ENCODE measurements at places on chromosomes 6 and 20.

GRCh38 chr6:2877960-2878359, 25.1 kb downstream of the SERPINB9 start:
- DNase-seq, result no peak

- DNase-seq, result no peak
Observed at GRCh38 chr6:136486357-136486756, 63.9 kb downstream of the MAP7 start.

- no peak for DNase-seq
Observed at GRCh38 chr6:89799756-89800155, 19.8 kb downstream of the MDN1 start.

GRCh38 chr6:87902383-87902782, 145.3 kb upstream of the SPACA1 start:
- DNase-seq, result no peak

DNA sequence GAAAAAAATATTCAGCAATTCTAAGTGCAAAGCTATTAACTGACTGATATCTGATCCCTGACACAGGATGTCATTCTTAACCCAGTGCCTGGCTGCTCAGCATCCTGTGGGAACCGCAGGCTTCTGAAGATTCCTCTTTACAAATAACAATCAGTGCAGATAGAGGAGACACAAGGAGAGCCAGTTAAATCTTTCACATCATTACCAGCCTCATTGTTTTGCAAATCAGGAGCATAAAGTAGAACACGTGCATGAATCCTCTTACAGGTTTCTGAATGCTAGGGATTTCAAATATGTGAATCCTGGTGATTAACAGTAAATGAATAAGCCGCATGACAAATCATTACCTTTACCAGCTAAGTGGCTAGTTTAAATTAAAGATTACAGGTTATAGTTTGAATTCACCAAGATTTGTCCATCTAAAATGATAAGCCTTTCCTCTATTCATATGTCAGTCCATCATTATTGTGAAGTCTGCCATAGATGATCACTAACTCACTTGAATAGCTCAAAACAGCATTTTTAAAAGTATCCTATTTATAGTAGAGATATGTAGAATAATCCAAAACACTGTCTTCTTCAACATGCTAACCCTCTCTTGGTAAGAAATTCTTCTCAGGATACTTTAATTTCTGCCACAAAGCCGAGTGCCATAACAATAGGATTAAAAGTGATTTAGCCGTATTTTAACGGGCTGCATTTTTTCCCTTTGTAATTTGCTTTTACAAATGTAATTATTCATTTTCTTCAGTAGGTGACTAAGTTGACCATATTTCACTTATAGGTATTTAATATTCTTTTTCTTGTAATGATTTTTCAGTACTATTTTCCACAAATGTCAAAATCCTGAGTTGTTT, 367.3 kb upstream of the EPHA7 start:
- peak; percentile 25 for DNase-seq

DNA sequence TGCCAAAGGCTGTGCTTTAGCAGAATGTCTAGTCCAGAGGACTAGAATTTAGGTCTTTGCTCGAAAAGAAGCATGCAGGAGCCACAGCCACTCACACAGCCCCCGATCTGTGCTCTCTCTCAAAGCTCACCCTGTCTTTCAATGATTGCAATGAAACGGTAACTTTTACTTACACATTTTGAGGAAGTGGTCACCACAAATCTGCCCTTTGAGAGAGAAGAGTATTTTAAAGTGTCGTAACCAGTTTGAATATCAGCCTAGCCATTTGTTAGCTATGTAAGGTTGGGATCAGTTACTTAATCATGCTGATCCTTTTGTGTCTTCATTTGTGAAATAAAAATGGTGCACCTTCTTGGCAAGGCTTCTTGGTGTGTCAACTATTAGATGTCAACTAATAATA, 209.0 kb downstream of the TFAP2A start:
- no peak for DNase-seq

GRCh38 chr6:143691900-143692636, 14.3 kb downstream of the PHACTR2 start:
- DNase-seq, result no peak

DNA sequence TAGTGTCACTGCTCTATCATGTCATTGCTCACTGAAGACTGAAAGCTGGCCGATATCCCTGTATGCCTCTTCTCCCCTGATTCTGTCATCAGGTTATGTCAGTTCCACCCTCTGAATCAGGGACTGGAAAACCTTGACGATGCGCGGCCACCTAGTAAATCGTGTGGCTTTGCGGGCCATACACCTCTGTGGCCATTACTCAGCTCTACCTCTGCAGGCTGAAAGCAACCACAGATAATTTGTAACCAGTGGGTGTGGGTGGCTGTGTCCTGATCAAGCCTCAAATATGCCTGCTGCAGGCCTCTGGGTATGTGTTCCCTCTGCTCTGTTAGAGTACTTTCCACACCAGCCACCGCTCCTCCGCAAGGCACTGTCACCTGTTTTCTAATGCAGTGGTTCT, 105.2 kb downstream of the GMPR start:
- no peak for DNase-seq

GRCh38 chr6:139308286-139308916, 16.6 kb upstream of the TXLNB start:
- DNase-seq, result no peak

- DNase-seq, result no peak
Observed at GRCh38 chr6:132166526-132167051, 215.4 kb upstream of the CCN2 start.

- DNase-seq, result no peak
Observed at GRCh38 chr20:4084721-4085120, 69.4 kb upstream of the RNF24 start.

DNA sequence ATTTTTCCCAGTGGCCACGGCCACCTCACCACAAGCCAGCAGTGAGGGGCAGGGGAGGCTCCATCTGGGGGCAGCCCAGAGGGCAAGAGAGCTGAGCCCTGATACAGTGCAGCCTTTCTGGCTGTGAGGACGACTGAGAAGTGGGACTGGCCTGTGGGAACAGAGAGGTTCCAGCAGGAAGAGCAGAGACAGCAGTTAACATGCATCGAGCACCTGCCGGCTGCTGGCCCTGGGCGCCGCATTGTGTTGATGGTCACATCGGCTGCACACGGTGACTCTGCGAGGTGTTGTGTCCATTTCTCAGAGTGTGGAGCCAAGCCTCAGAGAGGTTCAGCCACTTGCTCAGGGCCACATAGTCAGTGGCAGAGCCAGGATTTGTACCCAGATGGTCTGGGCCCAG, 9.8 kb downstream of the FOXS1 start:
- DNase-seq, result no peak

- DNase-seq, result no peak
Observed at GRCh38 chr6:15989397-15989796, 139.5 kb upstream of the MYLIP start.

GRCh38 chr6:3957321-3957720, 108.1 kb downstream of the FAM50B start:
- DNase-seq, result no peak

DNA sequence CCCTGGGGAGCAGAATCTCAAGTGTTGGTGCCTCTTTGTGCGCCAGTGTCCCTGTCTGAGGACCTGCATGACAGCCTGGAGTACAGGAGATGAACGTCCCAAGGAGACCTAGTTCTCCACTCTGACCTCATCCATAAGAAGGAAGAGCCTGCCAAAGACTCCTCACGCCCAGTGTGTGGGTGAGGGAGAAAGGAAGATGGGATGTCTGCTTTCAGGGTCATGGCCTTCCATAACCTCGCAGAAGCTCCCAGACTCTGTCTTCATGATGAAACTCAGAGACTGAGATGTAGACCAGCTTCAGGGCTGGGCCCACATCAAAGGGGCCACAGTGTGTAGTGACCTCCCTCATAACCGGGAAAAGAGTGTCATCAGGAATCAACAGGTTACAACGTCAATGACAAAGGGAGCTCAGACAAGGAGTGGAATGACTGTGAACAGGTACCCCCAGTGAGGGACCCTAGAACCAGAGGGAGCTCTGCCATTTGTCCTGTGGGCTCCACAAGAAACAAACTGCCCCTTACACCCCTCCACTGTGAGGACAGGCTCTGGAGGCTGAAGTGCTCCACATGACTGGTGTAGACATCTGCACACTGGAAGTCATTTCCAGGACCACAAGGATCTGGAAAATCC, 8.1 kb downstream of the HLA-DQB1 start:
- no peak for DNase-seq

DNA sequence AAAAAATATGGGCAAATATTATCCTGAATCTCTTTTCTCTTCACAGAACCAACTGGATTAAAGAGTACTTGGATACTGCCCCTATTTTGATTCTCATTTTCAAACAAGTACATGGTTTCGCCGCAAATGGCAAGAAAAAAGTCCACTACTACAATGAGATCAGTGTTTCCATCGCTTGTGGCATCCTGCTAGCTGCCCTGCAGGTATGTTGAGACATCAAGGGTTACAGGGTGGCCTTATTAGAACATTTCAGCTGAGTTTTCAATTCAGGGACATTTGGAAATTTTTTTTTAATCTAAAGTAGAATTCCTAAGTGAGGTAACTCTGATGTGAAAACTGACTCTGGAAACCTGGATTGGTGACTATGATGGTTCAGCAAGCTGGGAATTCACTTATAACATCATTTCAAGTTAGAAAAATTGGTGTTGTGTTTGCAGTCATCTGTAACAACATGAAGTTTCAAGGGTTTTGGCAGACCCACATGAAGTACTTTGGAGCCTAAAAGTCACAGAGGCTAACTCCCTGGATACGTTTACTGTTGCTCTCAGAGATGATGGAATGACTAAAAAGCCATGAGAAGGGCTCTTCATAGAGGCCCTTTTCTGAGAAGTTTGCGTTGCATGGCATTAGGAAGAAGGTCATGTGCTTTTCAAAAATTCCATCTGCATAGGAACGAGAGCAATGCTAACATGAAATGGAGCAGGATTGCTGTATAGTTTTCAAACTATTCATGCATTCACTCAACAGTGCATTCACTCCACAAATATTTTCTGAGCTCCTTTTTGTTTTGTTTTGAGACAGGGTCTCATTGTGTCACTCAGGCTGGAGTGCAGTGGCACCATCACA, 25.5 kb downstream of the IYD start:
- DNase-seq, result no peak

DNA sequence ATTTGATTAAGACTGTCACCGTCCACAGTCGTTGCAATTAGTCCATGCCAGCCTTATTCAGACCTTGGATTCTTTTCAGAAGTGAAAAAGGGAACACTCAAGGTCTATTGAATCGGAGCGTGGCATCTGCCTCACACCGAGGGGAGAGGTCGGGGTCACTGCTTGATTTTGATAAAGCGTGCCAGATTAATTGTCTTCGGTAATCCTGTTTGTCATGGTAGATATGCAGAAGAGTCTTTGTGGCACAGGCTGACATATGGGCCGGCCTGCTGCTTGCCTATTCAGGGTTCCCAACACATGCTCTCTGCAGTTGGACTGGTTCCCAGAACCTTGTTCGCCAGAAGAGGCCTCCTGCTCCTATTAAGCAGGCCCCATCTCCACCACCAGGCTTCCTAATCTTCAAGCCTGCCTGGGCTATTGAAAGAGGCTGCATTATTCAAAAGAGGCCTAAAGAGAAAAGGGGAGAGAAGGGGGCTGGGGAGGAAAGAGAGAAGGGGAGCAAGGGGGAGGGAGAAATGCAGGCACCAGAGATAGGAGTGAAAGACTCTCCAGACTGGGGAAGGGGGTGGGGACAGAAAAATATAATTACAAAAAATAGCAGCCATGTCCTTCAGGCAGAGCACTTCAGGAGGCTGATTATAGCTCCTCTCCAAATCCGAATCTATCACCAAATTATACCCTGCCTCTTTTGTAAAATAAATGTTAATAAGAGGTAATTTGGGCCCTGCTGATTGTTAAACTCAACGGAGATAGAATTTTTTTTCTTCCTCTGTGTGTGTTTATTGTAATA, 611.3 kb downstream of the HDGFL1 start:
- DNase-seq, result peak; percentile 86

GRCh38 chr6:111211411-111212030, 124.2 kb downstream of the SLC16A10 start:
- no peak for DNase-seq

DNA sequence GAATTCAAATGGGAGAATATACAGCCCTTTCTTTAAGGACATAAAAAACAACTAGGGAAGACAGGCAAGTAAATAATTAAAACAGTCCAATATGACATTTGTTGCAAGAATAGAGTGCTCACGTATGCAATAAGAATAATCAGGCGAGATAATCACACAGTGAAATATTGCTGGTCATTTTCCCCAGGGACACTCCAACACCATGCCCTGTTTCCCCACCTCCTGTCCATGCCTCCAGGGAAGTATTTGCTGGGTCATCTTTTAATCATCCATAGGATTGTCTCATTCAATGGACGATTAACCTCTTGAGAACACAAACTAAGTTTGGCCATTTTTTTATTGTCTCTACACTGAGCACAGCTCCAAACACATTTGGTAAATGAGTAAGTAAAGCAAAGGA, 472.9 kb downstream of the C6orf118 start:
- no peak for DNase-seq

GRCh38 chr6:34597605-34598353, 41.6 kb upstream of the SPDEF start:
- DNase-seq, result no peak

GRCh38 chr6:122778985-122779661, 393 bp upstream of the FABP7 start:
- DNase-seq, result no peak

DNA sequence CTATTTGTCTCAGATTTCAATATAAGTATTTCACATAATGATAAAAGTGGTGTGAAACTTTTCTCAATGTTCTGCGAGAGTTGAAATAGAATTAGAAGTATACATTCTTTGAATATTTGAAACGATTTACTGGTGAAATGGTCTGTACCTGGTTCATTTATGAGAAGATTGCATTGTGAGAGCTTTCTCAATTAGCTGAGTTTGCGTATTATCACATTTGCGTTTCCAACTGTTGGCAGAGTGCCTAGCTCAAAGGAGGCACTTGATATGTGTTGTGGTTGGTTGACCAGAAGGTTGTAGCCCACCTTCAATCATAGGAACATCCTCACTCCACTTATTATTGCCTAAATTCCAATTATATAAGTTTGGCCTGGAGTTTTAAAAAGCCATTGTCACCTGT, 58.8 kb upstream of the EXOC2 start:
- DNase-seq, result no peak

GRCh38 chr6:20711518-20711917, 177.3 kb downstream of the CDKAL1 start:
- DNase-seq, result peak; percentile 40

DNA sequence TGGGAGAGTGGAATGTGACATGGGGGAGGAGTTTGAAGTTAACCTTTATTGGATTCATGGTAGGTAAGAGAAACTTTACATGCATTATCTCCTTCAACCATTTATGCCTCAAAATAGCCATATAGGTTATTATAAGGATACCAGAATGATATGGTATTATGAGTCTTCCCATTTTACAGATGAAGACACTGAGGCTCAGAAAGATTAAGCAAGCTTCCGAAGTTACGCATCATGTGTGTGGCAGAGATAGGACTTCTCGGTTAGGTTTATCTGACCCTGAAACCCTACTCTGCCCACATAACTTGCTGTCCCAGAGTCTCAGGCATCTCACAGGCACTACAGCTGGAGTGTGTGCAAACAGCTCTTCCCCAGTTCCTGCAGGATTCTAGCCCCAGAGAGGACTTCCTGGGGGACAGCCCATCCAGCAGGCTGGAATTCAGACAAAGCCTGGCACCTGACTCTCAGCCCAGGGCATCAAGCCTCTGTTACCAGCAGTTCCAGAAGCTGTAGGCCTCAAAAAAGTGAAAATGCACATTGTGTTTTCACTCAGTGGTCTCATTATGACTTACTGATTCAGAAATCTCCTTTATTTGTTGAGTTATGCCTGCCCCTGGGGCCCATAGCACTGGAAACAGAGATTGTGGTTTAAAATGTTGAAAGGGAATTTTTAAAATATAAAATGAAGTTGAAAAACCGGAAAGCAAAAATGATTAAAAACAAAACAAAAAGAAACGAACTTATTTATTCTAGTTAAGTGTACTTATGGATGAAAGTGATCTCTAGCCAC, 512.8 kb upstream of the CHD6 start:
- DNase-seq, result no peak

- no peak for DNase-seq
Observed at GRCh38 chr6:16305246-16305725, 66.9 kb downstream of the GMPR start.

Data from fibroblast of skin of right quadriceps (primary cell).